Left colon (tissue), 2 donors: ENCODE measurements at places on chromosomes 2 and 18.
A peak's percentile ranks its signal among the peaks of the same experiment; 100 is the strongest.

DNA sequence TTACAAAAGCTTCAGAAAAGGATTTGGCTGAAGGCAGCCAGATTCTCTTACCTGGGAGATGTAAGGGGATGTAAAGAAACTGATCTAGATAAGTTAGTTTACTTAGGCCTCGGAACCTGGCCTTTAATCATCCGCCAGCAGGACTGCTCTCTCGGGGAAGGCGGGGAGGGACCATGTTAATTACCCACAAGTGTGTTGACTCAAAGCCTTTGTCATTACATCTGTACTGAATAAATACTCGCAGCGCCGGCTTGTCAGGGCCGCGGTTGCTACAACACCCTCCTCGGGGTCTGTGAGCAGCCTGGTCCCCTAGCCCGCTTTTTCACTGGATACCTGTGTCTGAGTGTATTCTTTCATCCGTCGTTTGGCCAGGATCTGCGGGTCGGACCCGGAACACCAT, 6.7 kb downstream of the CHMP3 start:
- no peak for DNase-seq

- no peak for DNase-seq
Measured at GRCh38 chr18:2002151-2002550, 569.2 kb downstream of the METTL4 start.

DNA sequence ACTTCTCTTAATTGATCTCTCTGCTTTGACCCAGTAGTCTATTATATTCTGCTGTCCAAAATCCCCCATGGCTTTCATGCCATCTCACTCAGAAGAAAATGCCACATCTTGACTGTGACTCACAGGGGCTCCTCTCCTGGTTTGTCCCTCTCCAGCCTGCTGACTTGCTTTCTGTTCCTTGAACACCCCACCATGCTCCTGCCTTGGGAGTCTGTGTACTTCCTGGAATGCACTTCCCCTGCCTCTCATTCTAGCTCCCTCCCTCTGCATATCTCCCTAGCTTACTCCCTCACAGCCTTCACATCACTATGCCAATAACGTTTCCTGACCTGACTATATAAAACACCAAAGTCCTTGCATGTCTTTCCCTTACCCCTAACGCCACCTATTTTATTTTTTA, 167.2 kb downstream of the TRIB2 start:
- DNase-seq: no peak

- DNase-seq: no peak
Measured at GRCh38 chr2:205463466-205464025, 218.8 kb upstream of the NRP2 start.

DNA sequence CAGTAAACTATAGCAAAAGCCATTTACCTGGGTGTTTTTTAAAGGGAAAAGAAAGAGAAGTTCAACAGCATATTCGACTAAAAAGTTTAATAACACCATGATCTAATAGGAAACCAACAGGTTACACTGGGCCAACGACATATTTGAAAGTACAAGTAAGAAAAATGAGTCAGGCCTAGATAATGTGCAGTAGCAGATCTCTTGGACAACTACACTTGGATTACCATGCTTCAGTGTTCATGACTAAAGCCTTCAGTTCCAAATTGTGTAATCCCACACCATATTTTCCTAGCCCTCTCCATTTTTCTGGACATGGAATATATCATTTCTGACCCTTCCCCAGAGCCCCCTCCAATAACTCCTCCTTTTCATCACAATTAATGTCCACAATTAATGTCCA, 39.1 kb upstream of the FIGN start:
- DNase-seq: no peak

GRCh38 chr2:71851094-71851750, 296.4 kb downstream of the CYP26B1 start:
- no peak for DNase-seq

- no peak for DNase-seq
Measured at GRCh38 chr2:200442471-200442870, 67.4 kb downstream of the KCTD18 start.

- DNase-seq: no peak
Measured at GRCh38 chr2:44959855-44960254, 18.4 kb downstream of the SIX3 start.

- no peak for DNase-seq
Measured at GRCh38 chr18:39523281-39523680, 1957.7 kb upstream of the CELF4 start.

- no peak for DNase-seq
Measured at GRCh38 chr18:35662293-35663062, 80.9 kb downstream of the GALNT1 start.

GRCh38 chr2:17959833-17960232, 81.4 kb downstream of the KCNS3 start:
- DNase-seq: no peak

DNA sequence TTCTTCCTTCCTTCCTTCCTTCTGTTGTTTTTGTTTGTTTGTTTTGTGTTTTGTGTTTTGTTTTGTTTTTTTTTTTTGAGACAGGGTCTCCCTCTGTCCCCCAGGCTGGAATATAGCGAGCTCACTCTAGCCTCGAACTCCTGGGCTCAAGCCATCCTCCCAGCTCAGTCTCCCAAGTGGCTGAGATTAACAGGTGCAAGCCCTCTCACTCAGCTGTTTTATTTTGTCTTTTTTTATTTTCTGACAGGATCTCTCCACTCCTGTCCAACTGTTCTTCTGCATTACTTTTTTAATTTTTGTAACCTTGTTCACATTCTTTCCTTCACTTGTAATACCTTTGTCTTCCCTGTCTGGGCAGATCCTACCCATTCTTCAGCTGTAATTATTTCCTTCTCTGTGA, 23.6 kb downstream of the MAP3K20 start:
- no peak for DNase-seq

- DNase-seq: peak; percentile 9
Measured at GRCh38 chr2:75548036-75548573, 12.6 kb downstream of the EVA1A start.

GRCh38 chr18:23107718-23108117, 27.6 kb upstream of the CABLES1 start:
- no peak for DNase-seq

DNA sequence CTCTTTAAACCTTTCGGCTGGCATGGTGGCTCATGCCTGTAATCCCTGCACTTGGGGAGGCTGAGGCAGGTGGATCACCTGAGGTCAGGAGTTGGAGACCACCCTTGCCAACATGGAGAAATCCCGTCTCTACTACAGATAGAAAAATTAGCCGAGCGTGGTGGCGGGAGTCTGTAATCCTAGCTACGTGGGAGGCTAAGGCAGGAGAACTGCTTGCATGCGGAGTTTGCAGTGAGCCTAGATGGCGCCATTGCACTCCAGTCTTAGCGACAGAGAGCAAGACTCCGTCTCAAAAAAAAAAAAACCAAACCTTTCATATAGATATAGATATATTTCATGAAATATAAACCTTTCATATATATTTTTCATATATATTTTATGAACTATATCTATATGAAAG, 864.7 kb downstream of the TRIB2 start:
- no peak for DNase-seq

DNA sequence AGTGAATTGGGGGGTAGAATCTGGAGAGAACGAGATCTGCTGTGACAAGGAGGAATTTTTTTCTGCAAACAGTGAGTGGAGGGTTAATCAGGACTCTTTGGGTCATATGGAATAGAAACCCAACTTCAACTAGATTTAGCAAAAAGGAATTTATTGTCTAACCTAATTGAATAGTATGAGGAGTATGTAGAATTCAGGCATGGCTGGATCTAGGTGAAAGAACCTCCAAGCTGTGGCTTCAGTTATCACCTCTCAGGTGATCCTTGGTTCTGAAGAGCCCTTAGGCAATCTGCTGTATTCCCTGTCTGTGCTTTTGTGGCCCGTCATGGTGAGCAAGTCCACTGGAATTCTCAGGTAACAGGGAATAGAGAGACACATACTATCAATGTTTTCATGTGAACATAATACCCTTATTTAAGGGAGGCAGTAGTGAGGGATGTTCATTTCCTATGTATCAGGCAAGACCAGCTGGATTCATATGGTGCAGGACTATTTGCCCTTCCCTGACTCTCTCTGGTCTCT, 164.7 kb downstream of the ALPK2 start:
- no peak for DNase-seq

- no peak for DNase-seq
Measured at GRCh38 chr18:35506024-35506712, 8.4 kb upstream of the INO80C start.

DNA sequence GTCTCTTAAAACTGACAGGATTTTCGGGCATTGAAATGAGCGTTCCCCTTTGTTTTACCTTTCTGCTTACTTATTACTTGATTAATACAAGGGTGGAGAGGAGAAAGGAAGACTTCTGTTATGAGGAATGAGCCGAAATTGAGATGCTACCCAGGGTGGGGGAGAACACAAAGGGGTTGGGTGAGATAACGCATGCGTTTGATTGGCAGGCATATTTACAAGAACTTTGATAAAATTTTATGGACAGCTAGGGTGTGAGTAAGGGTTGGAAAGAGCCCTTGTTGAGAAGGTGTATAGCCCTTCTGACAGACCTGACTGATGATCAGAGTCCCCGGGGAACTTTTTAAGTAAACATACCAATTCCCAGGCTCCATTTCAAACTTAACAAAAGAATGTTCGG, 1.8 kb downstream of the RNF138 start:
- no peak for DNase-seq

DNA sequence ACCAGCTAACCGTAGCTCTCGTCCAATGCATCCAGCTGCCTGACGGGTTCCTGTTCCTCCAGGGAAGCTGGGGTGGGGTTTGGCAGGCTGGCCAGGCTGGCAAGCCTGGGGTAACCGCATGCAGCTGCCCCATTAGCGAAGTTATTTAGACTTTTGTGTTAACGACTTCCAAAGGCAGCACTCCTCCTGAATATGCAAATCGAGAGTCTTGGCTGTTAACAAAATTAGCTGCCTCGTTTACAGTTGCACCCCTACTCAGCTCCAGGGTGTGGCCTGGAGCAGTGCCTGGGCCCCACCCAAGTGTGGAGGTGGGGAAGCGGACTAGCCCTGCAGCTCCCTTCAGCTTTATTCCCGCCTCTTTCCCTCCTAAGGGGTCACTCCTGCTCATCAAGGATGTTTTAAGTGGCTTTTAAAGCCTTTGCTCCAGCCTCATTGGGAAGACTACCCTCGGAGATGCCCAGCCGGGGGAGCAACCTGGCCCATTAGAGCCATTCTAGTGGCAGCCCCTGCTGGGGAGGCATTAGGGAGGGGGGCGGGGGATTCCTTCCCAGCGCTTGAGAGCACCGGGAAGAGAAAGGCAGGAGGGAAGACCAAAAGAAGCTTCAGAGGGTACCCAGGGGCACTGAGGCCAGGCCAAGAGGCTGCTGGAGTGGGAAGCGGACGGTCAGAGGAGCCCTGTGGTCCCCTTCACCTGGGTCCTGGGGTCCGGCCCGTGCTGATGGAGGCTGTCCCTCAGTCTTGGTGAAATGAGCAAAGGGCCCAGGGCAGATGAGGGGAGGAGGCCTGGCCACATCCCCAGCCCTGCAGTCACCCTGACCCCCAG, 204.1 kb downstream of the CELF4 start:
- no peak for DNase-seq

GRCh38 chr2:224363281-224363680, 38.6 kb downstream of the FAM124B start:
- no peak for DNase-seq

GRCh38 chr2:101972621-101973434, 18.9 kb upstream of the IL1R2 start:
- DNase-seq: no peak

DNA sequence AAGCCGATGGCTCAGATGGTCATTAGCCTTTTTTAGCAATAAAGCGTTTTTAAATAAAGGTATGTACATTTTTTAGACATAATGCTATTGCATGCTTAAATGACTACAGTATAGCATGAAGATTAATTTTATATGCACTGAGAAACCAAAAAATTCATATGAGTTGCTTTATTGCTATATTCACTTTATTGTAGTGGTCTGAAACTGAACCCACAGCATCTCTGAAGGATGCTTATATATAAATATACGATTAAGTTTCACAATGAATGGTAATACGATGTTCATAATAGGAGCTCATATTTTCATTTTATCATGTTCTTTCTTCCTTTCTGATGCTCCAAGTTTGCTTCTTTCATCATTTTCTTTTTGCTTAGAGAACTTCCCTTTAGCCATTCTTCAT, 132.8 kb downstream of the DNAH6 start:
- DNase-seq: no peak

DNA sequence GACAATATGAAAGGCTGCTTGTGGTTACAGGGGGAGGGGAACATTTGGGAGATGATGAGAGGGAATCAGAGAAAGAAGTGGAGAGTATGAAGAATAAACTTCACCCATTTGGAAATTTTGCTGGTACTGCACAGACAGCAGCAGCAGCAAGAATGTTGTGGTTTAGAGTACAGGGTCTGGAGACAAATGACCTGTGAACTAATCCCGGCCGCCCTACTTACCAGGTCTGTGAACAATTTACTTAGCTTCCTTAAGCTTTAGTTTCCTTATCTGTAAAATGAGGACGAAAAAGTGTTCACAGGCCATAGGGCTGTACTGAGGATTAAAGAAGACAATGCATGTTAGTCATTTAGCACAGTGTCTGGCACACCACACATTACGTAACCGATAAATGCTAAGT, 685.4 kb upstream of the CELF4 start:
- no peak for DNase-seq

DNA sequence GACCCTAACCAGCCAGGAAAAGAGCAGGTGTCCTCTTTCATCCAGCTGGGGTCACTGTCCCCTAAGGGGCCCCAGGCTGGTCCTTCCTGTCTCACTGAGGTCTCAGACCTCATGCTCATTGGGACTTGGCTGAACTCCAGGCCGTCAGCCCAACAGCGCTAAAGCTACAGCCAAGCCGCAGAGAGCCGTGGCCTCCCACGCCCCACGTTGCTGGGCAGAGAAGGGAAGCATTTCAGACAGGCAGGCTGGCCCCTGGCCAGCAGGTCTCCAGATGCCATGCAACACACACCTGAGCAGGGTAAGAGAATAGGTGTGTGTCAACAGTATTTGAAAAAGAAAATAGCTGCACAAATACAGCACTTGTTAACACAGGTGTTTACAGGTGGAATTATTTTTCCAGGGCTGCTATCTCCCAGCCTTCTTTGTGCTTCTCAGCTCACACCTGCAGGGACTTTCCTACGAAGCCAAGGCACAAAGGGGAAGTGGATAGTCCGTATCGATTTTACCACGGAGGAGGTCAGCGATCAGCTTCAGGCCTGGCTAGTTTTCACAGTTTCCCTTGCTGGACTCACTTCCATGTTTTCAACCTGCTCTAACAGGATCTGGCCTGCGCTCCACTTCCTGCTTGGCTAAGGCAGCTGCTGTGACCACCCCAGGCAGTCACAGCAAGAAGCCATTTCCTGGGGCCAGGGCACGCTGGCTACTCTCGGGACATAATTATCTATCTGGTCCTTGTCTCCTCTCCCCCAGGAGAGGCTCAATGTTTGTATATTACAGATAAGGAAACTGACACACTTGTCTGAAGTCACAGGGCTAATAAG, 156.1 kb upstream of the ID2 start:
- DNase-seq: peak; percentile 94

GRCh38 chr18:9902832-9903231, 11.0 kb upstream of the VAPA start:
- no peak for DNase-seq
